ENCODE measurements at places on chromosomes 1 and 21.

DNA sequence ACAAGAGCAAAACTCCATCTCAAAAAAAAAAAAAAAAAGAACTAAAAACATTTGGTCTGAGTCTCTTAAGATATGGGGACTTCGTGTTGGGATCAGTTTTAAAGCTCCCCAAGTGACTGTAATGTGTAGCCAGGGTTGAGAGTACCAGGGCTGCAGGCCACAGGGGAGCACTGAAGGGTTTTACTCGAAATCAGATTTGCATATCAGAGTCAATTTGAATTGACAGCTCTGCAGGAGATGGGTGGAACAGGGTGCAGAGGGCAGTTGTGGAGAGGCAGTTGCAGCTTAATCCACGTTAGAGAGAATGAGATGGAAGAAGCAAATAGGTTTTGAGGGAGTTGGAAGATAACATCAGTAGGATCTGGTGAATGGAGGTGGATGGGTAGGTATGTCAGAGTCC, 20.6 kb upstream of the ELOA start:
- no peak for DNase-seq

DNA sequence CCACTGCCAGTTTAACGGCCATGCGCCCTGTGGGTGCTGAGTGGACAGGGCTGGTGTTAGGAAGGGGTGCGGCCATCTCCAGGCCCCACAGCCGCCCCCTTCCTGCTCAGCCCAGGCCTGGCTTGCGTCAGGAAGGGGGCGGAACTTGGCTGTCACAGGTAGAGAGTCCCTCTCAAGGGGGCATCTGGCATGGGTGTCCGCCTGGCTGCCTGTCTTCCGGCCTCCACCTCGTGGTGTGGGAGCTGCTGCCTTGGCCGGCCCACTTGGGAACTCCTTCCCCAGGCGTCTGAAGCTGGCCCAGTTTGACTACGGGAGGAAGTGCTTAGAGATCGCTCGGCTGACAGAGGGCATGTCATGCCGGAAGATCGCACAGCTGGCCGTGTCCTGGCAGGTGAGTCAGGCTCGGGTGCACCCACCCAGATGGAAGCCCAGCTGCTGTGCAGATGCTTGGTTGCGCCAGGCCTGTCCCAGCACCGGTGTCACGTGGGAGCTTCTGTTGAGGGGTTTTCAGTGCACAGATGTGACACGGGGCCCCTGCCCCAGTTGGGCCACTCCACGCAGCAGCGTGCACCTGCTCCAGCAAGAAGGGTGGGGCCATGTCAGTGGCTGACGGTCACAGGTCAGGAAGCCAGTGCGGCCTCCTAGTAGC, 9.1 kb upstream of the ATAD3B start:
- DNase-seq = peak; percentile 32

DNA sequence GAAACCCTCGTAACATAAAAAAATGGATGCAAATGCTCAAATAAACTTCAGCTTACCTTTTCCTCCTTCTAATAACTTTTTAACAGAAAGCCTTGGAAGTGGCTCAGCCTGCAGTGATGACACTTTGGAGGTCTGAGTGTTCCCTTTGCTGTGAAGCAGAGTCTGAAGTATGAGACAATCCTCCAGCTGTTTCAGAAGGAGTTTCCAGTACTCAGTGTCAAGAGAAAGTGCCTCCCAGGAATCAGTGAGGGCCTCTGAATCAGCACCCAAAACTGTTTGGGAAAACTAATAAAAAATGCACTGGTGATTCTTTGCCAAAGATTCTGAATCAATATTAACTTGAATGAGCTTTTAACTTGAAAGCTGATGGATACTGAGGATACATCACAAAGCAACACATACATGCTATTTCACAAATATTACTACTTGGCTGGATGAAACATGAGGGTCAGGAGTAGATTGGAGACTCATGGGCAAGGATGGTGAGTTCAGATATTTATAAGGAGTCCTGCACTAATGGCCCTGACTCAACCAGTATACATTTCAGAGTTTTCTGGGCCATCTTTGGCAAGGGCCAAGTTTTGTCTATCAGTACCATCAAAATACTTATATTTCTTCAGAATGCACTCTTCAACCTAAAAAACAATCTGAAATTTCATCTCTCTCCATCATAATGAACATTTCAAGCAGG, 77.0 kb downstream of the IARS2 start:
- no peak for DNase-seq

DNA sequence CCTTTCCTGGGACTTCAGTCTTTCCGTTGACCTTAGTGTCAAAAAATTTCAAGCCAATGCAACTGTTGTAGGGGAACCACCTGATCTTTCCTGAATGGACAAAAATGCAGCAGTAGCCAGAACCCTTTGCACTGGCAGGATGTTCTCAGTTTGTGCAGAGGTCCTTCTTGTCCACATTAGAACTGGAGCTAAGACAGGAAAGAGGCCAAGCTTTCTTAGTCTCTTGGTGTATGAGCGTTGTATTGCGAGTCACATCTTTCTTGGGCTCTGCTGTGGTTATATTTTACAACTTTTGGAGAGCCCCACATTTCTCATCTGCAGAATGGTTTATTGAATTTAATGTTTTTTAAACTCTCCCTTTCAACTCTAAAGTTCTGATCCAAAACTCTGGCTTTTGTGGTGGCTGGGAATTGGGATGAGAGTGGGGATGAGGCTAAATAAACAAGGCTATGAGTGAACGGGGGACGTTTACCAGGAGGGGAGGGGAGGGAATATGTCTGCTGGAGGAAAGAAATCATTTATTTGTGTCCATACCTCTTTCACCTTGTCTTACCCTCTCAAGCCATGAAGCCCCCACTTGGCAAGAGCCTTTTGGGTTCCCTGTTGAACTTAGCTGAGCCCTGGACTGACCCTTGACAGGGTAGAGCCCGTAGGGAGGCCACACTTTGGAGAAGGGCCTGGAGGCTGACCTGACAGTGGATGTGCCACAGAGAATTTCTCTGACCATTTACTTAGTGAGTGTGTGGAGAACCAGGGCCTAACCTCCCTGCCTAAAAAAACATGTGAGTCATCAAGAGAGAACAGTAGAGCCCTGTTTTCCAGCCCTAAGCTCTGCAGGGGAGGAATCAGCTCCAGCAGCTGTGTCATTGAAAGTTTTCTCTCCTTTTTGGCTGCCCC, 586 bp downstream of the CHI3L2 start:
- DNase-seq = no peak

- no peak for DNase-seq
These were observed 4.3 kb downstream of the AMPD1 start for GRCh38 chr1:114691061-114691460.

DNA sequence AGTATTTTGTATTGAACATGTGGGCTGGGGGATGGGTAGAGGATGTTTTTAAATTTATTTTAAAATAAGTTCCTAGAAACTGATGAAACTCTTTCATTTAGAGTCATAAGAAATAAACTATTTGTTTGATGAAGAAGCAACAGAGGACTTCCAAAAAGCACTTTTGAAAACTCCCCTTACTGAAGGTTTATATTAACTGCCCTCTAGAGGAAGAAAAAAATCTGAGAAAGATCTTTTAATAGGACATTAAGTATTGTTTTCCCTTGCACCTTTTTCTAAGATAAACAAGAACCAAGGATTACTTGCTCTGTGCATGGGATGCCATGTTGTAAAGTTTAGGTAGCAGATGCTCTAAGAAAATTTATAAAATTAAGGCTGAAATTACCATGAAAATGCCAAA, 14.1 kb downstream of the DISP1 start:
- no peak for DNase-seq

DNA sequence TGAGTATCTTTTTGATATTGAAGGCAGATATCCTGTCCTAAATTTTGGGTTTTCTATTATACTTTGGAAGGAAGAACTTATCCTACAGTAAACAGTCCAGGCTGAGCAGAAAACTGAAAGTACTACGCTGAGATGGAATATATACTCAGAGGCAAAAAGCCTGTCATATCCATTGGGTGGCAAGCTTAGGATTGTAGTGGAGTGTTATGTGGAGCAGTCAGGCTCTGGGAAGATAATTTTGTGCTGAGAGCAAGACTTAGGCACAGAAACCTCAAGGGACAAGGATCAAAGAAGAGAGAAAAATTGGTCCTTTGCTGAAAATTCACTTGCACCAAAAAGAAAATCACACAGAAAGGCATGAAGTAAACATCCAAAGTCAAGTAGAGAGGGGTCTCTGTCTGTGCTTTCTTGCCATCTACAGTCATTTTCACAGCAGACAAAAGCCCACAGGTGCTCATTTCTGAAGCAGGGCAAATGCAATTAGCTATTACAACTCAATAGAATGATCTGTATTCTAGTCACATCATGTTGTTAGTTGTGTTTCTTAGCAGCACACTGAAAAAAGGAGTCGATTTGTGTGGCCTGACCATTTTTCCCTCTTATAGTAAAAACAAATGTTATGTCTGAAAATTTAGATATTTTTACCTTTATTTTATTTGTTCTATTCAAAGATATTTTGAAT, 38.5 kb downstream of the CRB1 start:
- no peak for DNase-seq

DNA sequence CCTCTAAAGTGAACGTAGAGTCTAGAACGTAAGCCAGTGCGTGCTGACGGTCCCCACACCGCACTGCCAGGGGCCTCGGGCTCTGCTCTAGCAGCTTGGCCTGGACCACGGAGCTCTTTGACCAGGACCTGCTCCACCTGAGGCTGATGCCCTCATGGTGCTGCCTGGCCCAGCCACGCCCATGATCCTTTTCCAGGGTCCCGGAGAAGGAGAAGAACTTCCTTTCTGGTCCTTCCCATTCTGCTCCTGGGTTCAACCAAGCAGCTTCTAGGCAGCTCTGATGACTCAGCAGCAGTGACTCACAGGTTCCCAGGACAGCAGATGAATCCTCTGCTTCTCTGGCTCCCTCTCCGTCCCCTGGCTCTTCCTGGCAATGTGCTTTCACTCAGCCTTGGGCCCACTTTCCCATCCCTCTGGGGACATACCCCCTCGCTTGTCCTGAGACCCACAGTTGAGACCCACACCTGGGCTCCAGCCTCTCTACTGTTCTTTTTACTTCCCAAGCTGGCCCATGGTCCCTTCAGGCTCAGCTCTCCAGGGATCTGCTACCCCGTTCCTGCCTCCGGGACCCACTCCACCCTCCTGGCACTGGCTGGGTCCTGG, 246.3 kb upstream of the RAB4A start:
- DNase-seq = peak; percentile 50

DNA sequence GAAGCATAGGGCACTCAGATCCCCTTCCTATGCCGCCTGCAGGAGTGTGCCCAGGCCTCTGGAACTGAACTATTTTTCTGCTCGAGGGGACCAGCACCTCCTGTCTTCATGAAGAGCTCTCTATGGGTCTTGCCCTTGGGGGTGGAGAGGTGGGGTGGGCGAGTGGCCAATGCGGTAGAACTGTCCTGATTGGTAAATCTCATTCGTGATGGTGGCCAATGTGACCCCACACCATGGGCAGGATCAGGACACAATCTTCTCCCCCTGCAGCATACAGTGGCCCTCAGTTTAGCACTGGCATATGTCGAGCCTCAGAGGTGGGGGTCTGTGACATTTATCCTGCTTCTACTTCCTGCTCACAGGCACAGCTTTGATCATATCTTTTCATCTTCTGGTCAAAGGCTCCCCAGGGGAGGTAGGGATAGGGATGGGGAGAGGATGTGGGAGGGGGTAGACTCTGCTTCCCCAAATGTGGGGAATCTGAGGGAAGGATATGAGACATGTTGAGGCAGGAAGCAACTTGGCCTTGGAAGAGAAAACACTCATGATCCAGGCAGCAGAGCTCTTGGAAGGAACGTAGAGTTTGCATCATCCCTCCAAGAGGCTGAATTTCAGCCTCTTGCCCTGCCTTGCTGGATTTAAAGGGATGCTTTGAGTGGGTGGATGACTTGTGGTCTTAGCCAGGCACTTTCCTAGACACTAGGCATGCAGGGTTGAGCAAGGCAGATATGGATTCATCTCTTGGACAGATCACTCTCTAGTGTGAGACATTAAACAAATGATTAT, 81.8 kb downstream of the LAMC2 start:
- no peak for DNase-seq

GRCh38 chr1:168755800-168756418, 26.9 kb upstream of the DPT start:
- no peak for DNase-seq

DNA sequence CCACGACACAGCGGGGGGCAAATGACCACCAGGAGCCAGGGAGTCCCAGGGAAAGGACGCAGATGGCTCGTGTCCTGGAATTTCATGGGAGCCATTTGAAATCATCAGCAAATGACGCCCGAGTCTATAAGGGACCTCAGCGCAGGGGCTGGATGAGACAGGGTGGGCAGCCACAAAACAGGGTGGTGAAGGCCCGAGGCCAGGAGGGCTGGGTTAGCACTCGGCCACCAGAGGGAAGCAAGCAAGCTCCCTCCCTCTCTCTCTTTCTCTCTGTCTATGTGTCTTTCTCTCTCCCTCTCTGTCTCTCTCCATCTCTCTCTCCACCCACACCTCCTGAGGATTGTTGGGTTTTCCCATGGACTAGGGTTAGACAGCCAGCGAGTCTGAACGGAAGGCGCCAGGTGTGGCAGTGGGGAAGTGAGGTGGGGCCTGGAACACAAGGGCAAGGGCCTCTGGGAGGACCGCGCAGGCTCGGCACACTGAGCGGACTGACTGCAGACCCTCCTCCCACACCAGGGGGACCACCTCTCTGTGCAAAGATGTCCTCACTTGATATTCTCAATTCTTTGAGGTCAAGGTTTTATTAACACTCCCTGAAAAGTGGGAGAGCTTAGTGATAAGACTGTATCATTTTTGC, 73.8 kb upstream of the TMPRSS2 start:
- no peak for DNase-seq

GRCh38 chr1:178629252-178630154, 95.5 kb upstream of the RALGPS2 start:
- DNase-seq = no peak

DNA sequence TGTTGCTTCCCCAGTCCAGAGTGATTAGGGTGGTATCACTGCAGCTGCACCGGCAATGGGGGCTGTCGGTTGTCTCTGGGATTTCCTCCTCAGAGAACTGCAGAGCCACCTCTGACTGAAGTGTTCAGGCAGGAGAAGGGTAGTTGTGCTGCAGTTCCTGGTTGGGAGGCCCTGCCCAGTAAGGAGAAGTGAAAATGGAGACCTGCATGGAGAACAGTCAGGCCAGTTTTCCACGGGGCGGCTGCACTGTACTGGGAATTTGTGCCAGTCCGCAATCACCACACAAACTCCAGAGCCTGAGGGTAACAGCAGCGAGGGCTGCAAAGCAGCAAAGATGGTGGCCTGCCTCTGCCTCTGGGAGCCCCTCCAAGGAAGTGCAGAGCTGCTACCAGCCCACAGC, 58.1 kb upstream of the CCDC190 start:
- DNase-seq = no peak

Measured in stimulated activated CD4-positive, alpha-beta T cell treated with anti-CD3 and anti-CD28 coated beads, Interleukin-15, amount 100 ng/mL, for 24 hours (primary cell).